Activated T-helper 9 cell treated with anti-CD3 and anti-CD28 coated beads, Interleukin-2, amount 50 U/mL, for 16 hours (primary cell): ENCODE measurements at places on chromosomes 1 and 21.

DNA sequence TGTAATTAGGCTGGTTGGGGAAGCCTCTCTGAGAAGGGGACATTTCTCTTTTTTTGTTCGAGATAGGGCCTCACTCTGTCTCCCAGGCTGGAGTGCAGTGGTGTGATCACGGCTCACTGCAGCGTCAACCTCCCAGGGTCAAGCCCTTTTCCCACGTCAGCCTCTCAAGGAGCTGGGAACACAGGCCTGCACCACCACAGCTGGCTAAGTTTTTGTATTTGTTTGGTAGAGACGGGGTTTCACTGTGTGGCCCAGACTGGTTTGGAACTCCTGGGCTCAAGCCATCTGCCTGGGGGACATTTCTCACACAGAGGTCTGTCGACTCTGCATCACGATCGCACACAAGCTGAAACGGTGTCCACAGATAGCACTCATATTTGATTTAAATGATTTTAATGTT, 39.7 kb downstream of the HUNK start:
- no peak for DNase-seq

DNA sequence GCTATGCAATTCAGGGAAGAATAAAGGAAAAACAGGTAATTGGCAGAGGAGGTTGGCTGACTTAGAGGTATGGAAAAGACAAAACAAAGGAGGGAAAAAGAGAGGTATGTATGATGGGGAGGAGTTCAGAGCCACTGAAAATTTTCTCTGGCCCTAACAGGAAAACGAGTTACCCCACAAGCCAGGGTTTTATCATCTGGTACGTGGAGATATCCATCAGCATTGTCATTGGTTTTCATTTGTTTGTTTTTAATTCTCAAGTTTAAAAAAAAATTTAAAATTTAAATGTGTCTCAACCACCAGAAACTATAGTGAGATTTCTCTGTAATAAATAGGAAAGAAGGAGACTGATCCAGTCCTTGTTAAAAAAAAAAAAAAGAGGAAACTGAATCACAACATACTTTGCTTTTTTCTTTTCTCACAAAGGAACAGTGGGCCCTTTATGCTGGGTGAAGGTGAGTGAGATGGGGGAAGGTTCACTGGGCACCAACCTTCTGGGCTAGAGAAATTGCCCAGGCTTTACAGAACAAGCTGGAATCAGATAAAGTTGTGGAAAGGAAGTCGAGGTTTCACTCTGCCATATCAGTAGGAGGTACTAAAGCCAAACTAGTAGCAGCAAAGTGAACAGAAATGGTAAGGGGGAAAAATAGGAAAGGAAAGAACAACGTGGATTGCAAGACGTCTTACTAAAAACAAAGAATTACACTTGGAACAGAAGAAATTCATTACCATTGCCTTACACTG, 2.7 kb downstream of the IFNAR2 start:
- DNase-seq: no peak

DNA sequence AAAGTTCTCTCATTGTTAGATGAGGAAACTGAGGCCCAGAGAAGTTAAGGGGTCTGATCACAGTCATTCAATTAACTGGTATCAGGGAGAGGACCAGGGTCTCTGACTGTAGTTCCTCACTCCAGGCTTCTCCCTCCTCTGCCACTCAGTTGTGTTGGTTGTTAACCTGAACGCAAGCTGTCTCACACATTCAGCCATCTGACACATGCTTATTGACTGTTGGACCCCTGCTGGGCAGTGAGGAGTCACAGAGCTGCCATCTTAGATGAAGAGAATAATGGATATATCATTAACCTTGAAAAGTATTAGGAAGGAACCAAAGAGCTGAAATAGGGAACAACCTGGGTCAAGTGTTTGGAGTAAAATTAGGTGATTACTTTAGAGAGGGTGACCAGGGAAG, 194.8 kb downstream of the ZZZ3 start:
- DNase-seq: no peak

GRCh38 chr1:192945390-192946130, 113.6 kb downstream of the UCHL5 start:
- DNase-seq: no peak

GRCh38 chr1:10271869-10272268, 61.5 kb downstream of the KIF1B start:
- DNase-seq: no peak

GRCh38 chr1:79603843-79604242, 597.3 kb upstream of the ADGRL4 start:
- DNase-seq: no peak

GRCh38 chr1:94418664-94419655, 771 bp downstream of the ABCD3 start:
- no peak for DNase-seq

DNA sequence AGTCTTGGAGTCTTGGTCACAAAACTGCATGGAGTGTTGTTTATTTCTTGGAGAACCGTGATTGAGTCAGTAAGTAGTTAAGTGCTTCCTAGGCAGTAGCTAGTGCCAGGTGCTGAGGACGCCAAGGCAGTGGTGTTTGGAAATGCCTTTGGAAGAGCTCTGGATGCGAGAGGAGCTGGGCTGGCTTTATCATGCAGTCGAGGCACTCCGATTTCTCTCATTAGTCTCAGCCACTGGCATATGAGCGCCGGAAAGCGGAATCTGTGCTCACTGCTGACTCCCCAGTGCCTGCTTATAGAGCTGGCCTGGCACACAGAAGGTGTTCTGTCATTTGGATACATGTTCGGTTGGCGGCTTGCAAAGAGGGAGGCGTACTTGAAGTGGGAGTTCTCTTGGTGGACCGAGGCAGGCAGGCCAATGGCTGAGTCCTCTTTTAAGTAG, 3.6 kb downstream of the TENT5C start:
- no peak for DNase-seq
